Choroid plexus epithelial cell (primary cell): ENCODE measurements at places on chromosomes 3 and 15.

- peak; percentile 88 for DNase-seq
Observed at GRCh38 chr15:39852250-39852649, 67.8 kb downstream of the GPR176 start.

GRCh38 chr15:56919609-56920366 is 1.3 kb downstream of the TCF12 start:
- DNase-seq = peak; percentile 47

GRCh38 chr15:90234096-90234988 is at the start of gene GDPGP1:
TSS of gene GDPGP1 (plus strand) at chr15:90234209. CDS start at chr15:90240909, 6,700 bp downstream.
- peak; percentile 35 for DNase-seq

DNA sequence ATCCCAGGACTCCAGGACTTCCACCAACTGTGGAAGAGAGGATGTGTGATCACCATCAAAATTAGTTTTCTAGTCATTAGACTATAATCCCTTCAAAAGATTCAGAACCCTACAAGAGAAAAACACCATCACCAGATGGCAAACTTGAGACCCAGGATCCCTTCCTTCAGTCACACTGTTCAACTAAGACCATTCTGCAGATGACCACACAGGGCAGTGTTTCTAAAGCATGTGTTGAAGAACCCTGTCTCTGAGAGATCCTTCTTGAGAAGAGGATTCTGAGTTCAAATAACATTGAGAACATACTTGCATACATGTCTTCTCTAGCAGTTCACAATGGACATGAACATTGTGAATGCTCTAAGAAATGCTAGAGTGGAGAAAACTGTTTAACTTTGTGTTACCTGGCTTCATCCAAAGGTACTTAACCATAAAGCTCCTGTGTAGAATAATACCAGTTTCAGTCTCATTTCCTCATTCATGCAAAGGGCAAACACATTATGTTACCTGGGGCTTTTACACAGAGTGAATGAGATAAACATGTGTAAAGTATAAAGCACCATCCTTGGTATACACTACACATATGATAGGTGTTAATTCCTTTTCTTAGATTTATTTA is 2.4 kb upstream of the ADGRG7 start:
- no peak for DNase-seq

DNA sequence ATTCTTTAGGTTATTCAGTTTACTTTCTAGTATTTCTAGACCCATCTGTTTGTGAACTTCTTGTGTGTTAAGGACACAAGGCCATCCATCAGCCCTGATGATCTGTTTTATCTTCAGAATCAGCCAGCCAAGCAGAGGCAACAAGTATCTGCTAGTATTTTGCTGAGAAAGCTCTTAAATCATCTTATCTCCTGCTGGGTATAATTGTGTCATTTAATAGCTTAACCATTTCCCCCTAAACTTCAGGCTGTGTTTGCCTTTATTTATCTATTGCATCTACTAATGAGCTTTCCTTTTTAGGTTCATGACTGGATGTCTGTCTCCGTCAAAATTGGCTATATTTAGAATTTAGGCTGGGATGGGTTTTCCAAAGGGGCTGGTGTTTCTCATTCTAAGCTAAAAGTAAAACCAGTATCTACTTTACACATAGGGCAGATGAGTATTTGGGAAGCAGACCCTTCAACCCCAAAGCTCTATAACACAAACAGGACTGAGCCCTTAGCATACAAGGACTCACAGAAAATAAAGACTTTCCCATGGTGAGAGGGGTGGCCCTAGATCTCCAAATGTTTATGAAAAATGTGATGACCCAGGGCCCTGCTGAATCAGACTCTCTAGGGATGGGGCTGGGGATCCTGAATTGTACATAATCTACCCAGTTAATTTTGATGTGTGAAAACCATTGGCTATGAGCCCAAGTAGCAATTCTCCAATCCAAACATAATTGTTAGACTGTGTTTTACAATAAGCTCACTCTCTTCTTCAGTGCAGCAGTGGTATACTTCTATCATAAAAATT is 65.3 kb upstream of the PSMD6 start:
- no peak for DNase-seq

- no peak for DNase-seq
Observed at GRCh38 chr15:68325726-68326125, 48.2 kb downstream of the FEM1B start.

- DNase-seq = peak; percentile 58
Observed at GRCh38 chr3:29757054-29757777, 476.3 kb downstream of the RBMS3 start.

GRCh38 chr3:72728329-72728889 is 119.8 kb downstream of the SHQ1 start:
- no peak for DNase-seq

- no peak for DNase-seq
Observed at GRCh38 chr15:78460737-78461136, 22.7 kb downstream of the IREB2 start.

- no peak for DNase-seq
Observed at GRCh38 chr3:128351546-128351945, 115.1 kb downstream of the DNAJB8 start.
